ENCODE measurements at places on chromosomes 6 and 20.

DNA sequence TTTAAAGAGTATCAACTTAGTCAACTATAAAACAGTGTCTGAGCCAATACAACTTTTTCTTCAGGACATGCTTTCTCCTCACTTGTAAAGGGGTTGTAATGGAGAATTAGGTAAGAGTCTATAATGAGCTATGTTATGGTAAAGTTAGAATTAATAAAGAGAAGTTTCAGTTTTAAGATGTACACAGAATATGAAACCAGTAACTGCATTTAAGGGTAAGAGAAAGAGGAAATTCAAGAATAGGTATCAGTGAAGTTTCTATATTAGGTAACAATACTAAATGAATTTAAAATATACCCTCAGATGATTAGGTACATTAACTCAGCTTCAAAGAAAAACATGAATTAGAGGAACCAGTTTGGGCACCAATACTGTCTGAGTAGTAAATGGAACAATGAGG is 1444.3 kb upstream of the ADGRB3 start:
- no peak for DNase-seq

GRCh38 chr6:153729189-153729588 is 309.9 kb upstream of the OPRM1 start:
- DNase-seq, result no peak

DNA sequence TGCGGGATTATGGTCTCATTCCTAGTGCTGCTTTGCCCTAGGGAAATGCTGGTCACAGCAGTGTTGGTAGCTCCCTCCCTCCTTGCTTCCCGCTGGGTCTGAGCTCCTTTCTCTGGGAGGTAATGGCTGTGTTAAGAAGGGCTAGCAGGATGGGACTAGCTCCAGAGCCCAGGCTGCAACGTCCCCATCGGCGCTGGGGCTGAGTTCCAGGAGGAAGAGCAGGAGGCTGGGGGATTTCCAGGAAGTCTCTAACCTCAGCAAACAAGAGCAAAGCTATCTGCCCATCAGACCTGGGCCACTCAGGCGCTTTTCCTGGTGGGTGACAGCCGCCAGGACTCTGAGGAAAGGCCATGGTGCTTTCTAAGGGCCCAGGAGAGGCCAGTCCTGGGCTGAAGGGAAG is 174.2 kb downstream of the DLL1 start:
- DNase-seq, result no peak

DNA sequence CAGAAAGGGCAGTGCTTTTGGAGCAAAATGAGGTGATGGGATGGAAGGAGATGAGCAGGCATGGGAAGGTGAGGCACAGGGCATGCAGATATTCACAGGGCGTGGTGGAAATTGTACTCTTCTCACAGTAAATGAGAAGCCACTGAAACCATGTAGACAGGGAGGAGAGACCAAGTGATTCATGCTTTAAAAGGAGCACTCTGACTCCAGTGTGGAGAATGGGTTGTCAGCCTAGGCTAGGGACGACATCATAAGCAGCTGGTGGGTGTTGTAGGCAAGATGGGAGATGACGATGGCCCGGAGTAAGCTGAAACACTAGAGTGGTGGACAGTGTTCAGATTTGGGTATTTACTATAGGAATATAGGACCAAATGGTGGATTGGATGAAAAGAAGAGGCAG is 18.4 kb downstream of the PDE7B start:
- DNase-seq, result no peak

DNA sequence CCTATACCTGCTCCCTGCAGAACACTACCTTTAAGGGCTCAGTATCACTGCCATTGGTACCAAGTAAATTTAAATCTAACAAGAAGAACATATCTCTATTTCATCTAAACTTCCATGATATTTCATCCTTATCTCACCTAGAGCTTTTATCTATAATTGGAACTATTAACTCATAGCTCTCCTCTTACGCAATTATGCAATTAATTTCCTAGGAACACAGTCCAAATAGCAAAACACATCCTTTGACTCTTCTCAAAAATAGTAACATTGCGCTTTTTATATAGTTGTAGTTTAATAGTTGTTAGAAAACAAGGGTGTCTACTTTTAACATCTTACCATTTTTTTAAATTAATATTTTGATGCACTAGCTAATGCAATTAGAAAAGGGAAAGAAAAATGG is 986.8 kb upstream of the SLC35B3 start:
- no peak for DNase-seq
